Stimulated activated CD4-positive, alpha-beta T cell treated with anti-CD3 and anti-CD28 coated beads, Interleukin-1b, Interleukin-23, amount 100 ng/mL, for 4 hours (primary cell): ENCODE measurements at places on chromosomes 5 and 9.

- DNase-seq, result no peak
These were observed 57.5 kb upstream of the ICE1 start for GRCh38 chr5:5364932-5365331.

GRCh38 chr5:162672061-162672460, 604.5 kb downstream of the GABRG2 start:
- DNase-seq, result no peak

GRCh38 chr9:124414612-124415011, 630 bp downstream of the PSMB7 start:
- DNase-seq, result no peak

DNA sequence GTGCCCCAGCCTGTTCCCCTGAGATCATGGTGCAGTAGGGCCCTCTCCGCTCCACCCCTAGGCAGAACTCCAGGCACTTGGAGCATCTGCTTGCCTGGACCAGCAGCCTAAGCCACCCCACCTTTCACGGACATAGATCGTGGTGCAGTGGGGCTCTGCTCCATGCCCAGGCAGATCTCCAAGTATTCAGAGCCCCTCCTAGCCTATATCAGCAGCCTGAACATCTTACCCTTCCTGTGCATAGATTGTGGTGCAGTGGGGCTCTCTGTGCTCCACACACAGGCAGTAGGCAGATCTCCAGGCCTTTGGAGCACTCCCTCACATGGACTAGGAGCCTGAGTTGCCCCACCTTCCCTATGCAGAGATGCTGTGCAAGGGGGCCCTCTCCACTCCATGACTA, 103.0 kb downstream of the GLIS3 start:
- no peak for DNase-seq

DNA sequence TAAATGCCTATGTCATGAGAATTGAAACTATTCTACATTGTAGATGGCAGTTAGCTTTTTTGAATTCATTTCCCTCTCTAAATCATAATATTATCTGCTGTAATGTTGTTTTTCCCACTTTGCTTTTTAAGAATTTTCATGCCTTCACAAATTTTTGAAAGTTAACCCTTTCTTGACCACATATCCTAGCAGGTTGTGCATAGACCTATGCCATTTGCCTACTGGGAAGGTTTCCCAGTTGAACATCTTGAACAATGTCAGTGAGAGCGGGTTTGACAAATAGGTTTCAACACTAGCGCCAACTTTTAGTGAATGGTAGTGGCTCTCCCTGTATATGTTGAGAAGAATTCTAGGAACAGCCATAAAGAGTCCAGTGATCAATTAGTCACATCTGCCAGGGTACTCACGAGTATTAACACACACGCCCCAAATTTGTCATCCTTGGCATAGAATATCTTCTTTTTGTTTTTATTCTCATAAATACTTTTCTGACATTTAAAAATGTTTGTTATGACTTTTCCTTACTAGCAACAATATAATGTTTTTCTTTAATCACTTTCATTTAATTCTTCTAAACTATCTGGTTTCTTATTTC, 307.6 kb downstream of the PJA2 start:
- no peak for DNase-seq
